ENCODE measurements at places on chromosomes 2 and 18.

GRCh38 chr2:160467086-160467485 is 26.5 kb downstream of the RBMS1 start:
- DNase-seq, result no peak

DNA sequence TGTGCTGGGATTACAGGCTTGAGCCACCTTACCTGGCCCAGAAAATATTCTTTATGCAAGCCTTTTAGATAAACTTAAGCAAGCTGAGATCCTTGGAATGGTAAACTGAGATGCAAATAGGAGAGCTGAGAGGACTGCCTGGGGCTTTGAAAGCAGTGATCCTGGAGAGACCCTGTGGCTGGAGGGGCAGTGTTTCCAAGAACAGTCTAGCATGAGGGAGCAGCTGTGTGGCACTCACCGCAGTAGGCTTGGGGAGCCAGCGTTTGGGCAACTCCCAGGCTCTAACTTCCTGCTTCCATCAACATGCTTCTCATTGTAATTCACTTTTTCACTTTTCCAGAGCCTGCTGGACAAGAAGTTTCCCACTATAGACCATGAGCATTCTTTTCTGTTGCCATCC is 144.1 kb upstream of the CELF4 start:
- no peak for DNase-seq

DNA sequence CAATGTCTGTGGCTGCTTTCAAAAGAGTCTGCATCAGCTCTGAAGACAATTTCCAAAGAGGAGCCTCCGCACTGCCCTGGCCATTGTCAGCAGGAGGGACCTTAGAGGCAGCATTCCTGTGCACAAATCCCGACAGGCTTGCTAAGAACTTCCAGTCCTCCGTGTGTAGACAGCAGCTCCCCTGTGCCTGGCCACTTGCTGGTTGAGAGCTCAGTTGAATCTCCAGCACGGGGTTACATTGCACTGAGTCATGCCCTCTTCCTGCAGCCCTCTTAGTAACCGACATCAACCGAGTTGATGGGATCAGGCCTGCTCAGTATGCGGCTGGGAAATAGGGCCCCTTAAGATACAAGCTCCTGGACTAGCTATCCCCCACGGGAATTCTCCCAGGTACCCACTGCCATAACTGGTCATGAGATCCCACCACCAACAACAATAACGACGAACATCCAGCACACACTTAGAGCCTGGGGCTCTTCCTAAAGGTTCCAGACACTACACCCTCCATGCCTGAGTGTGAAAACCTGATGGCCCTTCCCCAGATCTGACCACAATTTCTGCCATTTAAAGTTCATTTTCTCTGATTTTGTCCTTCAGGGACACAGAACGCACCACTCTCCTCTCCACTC is 12.0 kb downstream of the ATP6V1B1 start:
- no peak for DNase-seq

- no peak for DNase-seq
Measured at GRCh38 chr2:188787658-188788240, 186.4 kb upstream of the COL3A1 start.

DNA sequence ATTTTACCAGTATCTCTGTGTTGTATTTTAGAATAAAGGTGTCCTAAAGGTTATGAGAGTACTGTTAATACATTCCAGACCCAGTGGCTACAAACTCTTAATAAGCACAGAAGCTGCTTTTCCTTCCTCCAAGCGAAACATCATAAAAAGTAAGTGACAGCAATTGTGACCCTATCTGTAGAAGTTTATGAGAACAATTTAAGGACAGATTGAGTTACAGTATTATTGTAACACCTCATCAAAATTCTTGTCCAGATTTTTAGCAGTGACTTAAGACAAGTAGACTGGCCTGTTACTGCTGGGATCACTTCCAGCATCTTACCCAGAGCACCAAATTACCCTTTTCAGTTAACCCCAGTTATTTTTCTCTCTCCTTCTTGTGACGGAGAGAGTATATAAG is 154.6 kb downstream of the ERBB4 start:
- DNase-seq, result no peak

GRCh38 chr2:134845719-134846118 is 7.3 kb downstream of the ACMSD start:
- DNase-seq, result no peak

GRCh38 chr2:84038866-84039265 is 420.2 kb downstream of the SUCLG1 start:
- no peak for DNase-seq

DNA sequence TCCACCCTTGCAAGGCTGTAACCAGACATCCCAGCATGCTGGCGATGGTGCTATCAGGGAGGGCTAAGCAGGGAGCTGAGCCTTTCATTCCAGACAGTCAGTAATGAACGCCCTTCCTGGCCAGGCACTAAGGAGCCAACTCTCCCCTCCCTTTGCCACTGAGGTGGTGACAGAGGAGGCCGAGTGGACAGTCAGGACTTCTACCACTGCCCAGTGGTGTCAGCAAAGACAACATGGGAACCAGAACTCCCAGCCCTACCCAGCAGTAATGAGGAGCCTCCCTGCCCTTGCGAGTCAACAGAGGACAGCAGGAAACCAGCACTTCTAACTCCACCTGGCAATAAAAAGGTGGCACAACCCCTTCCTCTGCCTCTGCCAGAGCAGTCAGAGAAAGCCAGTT is 68.6 kb downstream of the ZAP70 start:
- DNase-seq, result no peak

GRCh38 chr2:39419282-39420223 is 17.5 kb downstream of the MAP4K3 start:
- no peak for DNase-seq

DNA sequence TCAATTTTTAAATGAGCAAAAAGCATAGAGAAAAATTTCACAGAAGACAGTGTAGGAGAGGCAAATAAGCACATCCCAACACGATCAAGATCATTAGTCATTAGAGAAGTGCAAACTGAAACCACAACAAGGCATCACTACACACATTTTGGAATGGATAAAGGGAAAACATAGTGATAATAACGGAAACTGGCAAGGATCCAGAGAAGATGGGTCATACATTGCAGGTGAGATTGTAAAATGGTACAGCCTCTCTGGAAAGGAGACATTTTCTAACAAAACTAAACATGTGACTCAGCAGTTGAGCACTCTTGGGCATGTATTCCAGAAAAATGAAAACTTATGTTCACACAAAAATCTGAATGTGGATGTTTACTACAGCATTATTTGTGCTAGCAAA is 98.3 kb upstream of the TMEM17 start:
- no peak for DNase-seq

- DNase-seq, result no peak
Measured at GRCh38 chr2:8626572-8626971, 55.3 kb upstream of the ID2 start.

DNA sequence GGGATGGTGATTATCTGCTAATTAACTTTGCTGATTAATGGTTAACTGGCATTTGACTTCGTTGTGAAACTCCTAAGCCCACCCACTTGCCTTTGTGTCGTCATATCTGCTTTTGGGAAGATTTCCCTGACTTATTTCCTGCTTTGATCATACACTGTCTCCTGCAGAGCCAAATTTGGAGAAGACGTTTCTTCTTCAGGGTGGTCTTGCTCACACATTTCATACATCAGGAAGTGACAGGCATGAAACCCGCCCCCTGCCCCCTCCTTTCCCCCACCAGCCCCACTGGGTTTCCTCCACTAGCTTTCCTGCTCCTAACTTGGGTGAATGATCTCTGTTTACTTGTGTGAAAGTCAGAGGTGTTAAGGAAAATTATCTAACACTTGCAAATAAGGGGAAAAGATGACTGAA is 300.1 kb downstream of the TSN start:
- DNase-seq, result no peak
